ENCODE measurements at places on chromosomes 16 and 17. TPM values are rescaled to one million over a fixed set of nuclear protein-coding genes. Genes with fewer than 3 reads are reported as not detected.

The ABCA8 gene
- total RNA-seq = 1.4 TPM

The SCIMP gene
- not detected for total RNA-seq

The RNF157 gene
- 0.29 TPM for total RNA-seq

The GCGR gene
- total RNA-seq = not detected

The PSMD12 gene
- 20.3 TPM for total RNA-seq

The FN3KRP gene
- 15.7 TPM for total RNA-seq

The ALDH3A1 gene
- total RNA-seq = 0.65 TPM

The GSE1 gene
- 15.0 TPM for total RNA-seq

The CD7 gene
- not detected for total RNA-seq

The KIAA0753 gene
- 18.0 TPM for total RNA-seq

The ADAP2 gene
- total RNA-seq = 0.33 TPM

The GRIN2C gene
- total RNA-seq = 0.19 TPM

The FOXL1 gene
- 4.6 TPM for total RNA-seq

The GGA3 gene
- total RNA-seq = 20.5 TPM

The CDT1 gene
- 12.1 TPM for total RNA-seq

The TSNAXIP1 gene
- total RNA-seq = 0.33 TPM

The TMEM95 gene
- total RNA-seq = not detected

The ARL5C gene
- not detected for total RNA-seq

The TP53TG3F gene
- not detected for total RNA-seq

The HEATR9 gene
- total RNA-seq = not detected

The KCNH6 gene
- total RNA-seq = not detected

The SLC52A1 gene
- total RNA-seq = 0.33 TPM

The CCL17 gene
- not detected for total RNA-seq

The ACSM2A gene
- total RNA-seq = not detected
